ENCODE measurements at places on chromosomes 13 and 19.
A peak's percentile ranks its signal among the peaks of the same experiment; 100 is the strongest.

- DNase-seq: no peak
These were observed 22.9 kb downstream of the SLC7A1 start for GRCh38 chr13:29572575-29572974.

- DNase-seq: peak; percentile 69
These were observed 3.9 kb upstream of the GSK3A start for GRCh38 chr19:42246143-42246921.

DNA sequence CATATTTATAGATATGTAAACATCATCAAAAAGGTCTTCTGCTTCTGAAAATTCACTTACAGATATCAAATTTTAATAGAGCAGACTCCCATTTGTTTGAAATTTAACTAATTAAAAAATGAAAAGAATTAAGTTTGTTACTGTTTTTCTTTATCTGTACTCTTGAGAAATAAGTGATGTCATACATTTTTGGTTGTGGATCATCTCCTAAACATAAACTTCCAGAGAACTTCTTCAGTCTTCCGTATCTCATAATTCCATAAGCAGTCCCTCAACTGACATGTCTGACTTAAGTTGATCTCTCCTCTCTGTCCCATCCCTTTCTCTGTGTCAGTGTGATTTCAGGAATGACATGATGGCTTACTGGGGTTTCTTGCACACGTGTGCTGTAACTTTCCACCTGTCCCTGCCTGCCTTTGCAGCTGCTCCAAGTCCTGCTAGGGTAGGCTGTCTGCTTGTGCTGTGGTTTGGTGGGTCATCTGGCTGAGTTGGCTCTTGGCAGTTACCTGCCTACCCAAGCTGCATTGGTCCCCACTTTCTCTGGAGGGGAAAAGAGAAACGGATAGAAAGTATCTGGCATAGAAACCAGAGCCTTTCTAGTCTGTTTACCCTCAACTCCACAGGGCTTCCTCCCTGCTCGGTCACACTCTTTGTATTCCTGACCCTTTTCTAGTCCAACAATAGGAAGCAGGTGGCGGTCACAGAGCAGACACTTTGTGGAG is 127.1 kb downstream of the GGACT start:
- no peak for DNase-seq

DNA sequence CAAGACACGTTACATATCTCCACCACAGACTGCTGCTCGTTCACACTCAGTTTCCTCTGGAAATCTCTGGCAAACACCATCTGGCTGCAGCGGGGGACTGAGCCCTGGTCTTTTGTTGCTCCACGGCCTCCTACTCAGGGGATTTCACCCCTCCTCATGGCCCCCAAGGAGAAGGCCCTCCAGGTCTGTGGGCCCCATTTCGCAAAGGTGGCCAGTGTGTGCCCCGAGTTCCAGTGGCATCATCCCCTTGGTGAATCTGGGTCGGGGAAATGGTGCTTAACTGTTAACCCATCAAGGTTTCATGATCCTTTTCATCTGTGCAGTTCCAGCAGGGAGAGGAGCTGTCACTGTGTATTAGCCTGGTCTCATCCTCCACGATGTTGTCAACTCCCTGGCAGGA is 235.4 kb upstream of the MAB21L1 start:
- no peak for DNase-seq

- peak; percentile 43 for DNase-seq
These were observed 32.4 kb downstream of the ZSWIM4 start for GRCh38 chr19:13827656-13828055.

GRCh38 chr19:14545716-14546082 is 16.3 kb downstream of the TECR start:
- DNase-seq: no peak

GRCh38 chr13:49300276-49300675 is 52.6 kb downstream of the CDADC1 start:
- no peak for DNase-seq

DNA sequence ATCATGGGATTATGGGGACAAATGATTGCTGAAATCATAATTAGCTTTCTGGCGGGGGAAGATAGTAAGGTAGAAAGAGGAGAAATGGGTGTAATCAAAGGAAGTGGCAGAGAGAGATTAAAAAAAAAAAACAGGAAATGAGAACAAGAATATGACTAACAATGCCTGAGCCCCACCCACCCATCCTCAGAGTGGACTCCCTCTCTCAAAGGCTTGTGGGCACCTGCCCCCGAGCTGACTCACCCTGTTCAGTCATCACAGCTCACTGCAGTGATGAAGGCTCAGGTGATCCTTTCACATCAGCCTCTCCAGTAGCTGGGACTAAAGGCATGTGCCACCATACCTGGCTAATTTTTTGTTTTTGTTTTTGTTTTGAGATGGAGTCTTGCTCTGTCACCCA is 26.4 kb upstream of the TPT1 start:
- no peak for DNase-seq

GRCh38 chr13:46620029-46620428 is 67.1 kb downstream of the LRCH1 start:
- DNase-seq: no peak

DNA sequence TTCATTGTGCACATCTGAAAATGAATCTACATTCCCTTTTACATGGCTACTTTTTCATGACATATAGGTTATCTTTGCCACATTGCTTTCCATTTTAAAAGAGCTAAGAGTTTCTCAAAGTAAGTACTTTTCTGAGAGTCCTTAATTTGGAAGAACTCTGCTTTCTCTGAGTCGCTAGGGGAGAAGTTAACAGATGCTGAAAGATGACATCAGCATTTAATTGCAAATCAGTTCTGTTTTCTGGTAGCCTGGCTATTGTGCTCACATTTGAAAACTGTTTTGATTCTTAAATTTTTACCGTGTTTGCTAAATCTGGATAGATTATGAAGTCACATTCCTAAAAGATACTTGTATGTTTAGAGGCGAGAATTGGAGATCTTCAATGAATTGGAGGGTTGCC is 107.7 kb upstream of the C1QTNF9B start:
- DNase-seq: no peak

DNA sequence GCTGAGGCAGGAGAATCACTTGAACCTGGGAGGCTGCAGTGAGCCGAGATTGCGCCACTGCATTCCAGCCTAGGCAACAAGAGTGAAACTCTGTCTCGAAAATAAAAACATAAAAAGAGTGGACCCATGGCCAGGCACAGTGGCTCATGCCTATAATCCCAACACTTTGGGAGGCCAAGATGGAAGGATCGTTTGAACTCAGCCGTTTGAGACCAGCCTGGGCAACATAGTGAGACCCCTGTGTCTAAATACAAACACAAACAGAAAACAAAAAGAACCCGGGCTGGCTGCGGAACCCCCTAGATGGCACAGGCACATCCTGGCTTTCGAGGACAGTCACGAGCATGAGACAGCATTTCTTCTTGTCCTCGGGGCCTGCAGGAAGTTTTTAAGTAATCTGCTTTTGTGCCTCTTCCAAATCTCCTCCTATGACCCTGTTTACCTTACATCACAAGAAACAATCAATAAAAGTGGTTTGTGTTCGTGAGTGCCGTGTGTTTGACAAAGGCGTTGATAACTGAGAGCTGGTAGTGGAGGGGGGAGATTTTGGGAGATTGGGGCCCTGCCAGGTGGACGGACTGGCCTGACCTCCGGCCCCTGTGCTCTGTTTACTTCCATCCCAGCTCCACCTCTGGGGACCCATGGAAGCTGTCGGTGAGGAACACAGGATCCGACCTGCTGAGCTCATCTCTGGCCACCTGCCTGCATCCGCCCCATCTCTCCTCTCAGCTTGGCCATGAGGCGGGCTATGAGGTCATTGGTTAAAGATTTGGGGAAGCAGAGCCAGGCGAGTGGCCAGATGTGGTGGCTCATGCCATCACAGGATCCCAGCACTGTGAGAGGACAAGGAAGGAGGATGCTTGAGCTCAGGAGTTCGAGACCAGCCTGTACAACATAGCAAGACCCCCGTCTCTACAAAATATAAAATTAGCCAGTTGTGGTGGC is 5.9 kb upstream of the GDF15 start:
- DNase-seq: peak; percentile 31

GRCh38 chr13:57552437-57552836 is 79.1 kb upstream of the PCDH17 start:
- no peak for DNase-seq

DNA sequence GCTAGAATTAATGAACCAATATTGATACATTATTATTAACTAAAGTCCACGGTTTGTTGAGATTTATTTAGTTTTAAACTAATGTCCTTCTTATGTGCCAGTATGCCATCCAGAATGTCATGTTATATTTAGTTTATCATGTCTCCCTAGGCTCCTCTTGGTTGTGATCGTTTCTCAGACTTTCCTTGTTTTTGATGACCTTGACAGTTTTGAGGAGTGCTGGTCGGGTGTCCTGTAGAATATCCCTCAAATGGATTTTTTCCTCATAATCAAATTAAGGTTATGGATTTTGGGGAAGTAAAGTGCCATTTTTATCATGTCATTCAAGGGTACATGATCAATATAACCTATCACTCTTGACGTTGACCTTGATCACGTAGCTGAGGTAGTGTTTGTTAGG is 6.1 kb upstream of the ZNF45 start:
- no peak for DNase-seq

DNA sequence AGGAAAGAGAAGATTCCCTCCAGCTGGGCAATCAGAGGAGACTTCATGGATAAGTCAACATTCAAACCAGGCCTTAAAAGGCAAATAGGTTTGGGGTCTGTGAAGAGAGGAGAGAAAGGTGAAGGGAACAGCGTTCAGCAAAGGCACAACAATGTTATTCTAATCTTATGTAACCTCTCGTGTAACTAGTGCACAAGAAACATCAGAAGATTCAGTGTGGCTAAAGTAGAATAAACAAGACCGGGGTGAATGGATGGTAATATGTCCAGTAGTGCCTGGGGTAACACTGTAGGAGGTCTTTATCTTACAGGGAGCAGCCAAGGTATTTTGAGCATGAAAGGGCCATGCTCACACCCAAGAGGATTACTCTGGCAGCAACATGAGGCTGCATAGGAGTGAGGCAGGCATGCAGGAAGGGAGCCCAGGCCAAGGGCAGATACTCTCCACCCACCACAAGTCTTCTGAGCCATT is 24.1 kb downstream of the LHFPL6 start:
- DNase-seq: no peak

DNA sequence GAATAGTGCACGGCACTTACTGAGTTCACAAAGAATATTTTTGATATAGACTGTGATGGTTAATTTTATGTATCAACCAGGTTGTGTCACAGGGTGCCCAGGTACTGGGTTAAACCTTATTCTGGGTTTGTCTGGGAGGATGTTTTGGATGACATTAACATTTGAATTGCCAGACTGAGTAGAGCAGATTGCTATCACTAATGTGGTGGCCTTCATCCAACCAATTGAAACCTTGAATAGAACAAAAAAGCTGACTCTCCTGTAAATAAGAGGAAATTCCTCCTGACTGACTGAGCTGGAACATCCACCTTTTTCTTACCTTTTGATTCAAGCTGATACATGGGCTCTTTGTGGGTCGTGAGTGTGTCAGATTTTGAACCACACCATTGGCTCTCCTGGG is 1424.4 kb upstream of the MIR17HG start:
- DNase-seq: no peak

DNA sequence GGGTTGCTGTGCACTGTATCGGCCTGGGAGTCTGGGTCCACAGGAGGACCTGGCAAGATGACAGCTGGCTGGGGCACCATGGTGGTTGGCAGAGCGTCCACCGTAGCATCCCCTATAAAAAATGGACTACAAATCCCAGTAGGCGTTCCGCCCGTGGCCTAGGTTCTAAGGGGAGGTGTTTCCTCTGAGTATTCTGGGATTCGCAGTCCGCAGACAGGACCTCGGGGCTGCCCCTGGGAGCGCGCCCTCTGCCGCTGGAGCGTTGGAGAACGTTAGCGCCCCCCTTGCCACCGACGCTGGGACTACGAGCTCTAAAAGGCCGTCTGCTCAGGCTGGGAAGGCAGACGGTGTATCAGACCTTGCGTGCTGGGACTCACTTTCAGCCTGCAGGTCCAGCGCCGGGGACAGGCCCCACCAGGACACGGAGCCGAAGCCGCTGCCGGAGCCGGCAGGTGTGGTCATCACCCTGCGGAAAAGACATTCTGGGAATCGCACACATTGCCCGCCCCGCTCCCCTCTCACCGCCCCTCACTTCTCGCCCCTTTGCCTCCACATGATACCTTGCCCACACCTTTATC is 372 bp downstream of the DNAAF3 start:
- DNase-seq: peak; percentile 90

DNA sequence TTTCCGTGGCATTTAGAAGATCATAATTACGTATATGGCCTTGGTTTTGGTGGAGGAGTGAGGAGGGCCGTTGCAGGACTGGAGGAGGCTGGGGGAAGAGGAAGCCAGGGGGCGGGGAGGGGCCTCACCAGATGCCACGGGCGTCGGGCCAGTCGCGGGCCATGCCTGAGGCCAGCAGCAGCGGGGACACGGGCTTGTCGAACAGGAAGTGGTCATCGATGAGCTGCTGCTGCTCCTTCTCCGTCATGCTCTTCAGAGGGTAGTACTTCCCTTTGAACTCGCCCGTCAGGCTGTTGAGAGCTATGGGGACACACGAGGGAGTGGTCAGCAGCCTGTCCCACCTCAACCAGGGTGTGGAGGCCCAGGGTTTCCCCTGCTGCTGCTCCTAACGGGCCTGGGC is 11.1 kb downstream of the CKM start:
- DNase-seq: peak; percentile 50

DNA sequence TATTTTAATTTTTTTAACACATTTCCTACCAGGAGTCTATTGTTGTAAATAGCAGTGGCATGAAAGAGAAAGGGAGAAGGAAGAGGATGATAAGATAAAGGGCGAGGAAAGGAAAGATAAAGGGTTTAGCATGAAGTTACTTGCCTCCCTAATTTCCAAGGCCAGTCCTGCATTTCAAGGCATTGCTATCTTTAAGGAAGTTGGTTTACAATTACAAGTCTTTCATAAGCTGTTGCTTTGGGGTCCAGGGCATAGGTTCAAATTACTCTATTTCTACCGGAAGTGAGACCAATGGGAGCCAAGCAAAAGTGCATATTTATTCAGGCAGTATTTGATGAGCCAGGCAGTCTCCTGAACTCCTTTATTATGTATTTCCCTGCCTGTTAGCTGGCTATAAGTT is 27.7 kb upstream of the UBL3 start:
- DNase-seq: no peak

GRCh38 chr19:18897094-18898029 is 1.4 kb upstream of the CERS1 start:
- no peak for DNase-seq

GRCh38 chr19:34256835-34257558 is 2.6 kb downstream of the GARRE1 start:
- DNase-seq: no peak

- DNase-seq: no peak
These were observed 297.1 kb downstream of the COG6 start for GRCh38 chr13:39952249-39953233.

GRCh38 chr19:31099515-31100205 is 249.6 kb downstream of the TSHZ3 start:
- DNase-seq: no peak

GRCh38 chr19:8451885-8452284 is 7.1 kb downstream of the HNRNPM start:
- DNase-seq: peak; percentile 48

DNA sequence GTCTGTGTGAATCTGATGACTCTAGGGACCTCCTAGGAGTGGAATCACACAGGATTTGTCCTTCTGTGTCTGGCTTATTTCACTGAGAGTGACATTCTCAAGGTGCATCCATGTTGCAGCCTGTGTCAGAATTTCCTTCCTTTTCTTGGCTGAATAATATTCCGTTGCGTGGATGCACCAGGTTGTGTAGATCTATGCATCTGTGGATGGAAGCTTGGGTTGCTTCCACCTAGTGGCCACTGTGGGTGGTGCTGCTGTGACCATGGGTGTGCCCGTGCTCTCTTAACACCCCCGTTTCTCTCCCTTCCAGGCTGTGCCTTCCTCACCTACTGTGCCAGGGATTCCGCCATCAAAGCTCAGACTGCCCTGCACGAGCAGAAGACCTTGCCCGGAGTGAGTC is 26.2 kb downstream of the CELF5 start:
- peak; percentile 42 for DNase-seq

- no peak for DNase-seq
These were observed 1.6 kb downstream of the BRSK1 start for GRCh38 chr19:55285229-55285890.
